ENCODE measurements at places on chromosomes 2 and 18.

DNA sequence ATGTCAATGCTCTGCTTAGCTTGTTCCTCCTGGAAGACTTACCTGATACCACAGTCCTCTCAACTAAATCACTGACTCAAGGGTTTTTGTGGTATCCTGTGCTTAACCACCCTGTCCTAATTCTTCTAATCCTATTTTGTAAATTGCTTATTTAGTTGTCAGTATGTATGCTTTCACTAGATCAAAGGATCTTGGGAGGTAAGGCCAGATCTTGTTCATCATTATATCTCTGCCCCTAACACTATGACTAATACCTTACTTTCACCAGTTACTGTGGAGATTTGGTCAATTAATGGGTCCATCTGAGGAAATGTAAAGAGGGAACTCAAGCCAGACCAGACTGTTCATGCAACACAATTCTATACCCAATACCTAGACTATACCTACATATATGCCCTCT, 203.2 kb downstream of the GULP1 start:
- no peak for DNase-seq

- DNase-seq = peak; percentile 82
Measured at GRCh38 chr2:111117598-111118480, 2.9 kb upstream of the BCL2L11 start.

DNA sequence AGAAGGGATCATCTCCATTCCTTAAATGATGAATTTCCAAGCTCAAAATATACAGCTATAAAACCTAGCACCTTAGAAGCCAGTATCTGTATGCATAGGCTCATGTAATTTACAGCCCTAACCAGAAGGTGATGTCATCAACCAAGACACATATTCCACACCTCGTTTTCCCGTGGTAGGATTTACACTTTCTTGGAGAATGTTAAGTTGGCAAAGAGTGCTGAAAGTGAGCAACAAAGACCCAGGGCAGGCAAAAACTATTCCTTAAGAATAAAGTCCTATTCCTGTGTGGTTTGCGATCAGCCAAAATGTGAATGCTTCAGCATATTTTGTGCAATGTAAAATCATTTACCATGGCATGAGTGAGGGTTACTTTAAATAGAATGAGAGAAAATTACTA, 247.1 kb downstream of the OSR1 start:
- DNase-seq = no peak

DNA sequence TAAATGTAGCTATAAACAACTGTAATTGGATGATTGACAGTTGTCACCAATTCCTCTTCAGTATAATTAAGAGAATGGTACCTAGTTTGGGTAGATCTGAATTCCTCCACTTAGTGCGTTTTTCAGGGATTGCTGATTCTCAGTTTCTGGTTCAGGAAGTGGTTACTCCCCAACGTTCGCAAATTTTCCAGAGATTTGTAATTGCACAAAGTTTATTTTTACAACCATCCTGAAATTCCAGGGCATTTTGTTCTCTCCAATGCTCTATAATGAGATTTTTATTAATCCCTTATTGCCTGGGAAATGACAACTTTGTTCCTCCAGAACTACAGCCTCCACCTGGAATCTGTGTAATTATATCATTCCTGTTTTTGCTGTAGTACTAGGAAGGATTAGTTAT, 710.6 kb upstream of the ZEB2 start:
- DNase-seq = no peak

DNA sequence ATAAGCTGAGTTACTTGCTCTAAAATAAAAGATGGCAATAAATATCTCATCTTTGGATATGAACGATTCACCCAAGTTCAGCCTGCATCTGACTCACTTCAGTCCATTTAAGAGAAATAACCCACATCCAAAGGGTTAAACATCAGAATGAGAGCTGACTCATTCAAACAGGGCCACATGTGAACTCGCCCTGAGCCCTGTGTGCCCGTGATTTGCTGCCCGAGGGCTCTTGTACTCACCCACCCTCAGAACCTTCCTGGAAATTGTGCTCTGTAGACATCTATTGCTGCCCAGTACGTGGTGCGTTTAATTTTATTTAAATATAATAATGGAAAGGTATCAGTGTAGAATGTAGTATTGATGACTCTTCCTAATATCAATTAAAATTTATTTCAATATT, 66.9 kb upstream of the RBM44 start:
- DNase-seq = no peak

- no peak for DNase-seq
Measured at GRCh38 chr2:216119986-216120385, 10.8 kb downstream of the XRCC5 start.

DNA sequence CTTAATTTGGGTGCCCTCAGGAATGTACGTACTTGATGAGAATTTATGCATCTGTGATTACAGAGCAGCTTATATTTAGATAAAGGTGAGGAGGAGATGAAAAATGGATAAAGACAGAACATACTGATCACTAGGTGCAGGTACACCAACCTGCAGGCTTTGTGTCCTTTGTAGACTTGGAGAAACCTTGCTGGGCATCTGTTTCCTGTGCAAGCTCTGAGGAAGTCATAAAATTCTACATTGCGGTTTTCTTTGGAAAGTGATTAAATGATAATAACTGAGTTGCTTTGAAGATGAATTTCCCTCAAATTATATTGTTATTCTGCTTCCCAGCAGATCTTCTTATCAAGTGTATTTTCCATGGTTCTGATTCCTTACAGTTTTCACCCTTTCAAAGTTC, 7.7 kb downstream of the RAB27B start:
- DNase-seq = no peak

- no peak for DNase-seq
Measured at GRCh38 chr18:34710458-34710914, 388 bp downstream of the DTNA start.

- DNase-seq = no peak
Measured at GRCh38 chr2:240919161-240919781, 13.1 kb downstream of the CROCC2 start.

- no peak for DNase-seq
Measured at GRCh38 chr2:188752311-188752710, 221.9 kb upstream of the COL3A1 start.

DNA sequence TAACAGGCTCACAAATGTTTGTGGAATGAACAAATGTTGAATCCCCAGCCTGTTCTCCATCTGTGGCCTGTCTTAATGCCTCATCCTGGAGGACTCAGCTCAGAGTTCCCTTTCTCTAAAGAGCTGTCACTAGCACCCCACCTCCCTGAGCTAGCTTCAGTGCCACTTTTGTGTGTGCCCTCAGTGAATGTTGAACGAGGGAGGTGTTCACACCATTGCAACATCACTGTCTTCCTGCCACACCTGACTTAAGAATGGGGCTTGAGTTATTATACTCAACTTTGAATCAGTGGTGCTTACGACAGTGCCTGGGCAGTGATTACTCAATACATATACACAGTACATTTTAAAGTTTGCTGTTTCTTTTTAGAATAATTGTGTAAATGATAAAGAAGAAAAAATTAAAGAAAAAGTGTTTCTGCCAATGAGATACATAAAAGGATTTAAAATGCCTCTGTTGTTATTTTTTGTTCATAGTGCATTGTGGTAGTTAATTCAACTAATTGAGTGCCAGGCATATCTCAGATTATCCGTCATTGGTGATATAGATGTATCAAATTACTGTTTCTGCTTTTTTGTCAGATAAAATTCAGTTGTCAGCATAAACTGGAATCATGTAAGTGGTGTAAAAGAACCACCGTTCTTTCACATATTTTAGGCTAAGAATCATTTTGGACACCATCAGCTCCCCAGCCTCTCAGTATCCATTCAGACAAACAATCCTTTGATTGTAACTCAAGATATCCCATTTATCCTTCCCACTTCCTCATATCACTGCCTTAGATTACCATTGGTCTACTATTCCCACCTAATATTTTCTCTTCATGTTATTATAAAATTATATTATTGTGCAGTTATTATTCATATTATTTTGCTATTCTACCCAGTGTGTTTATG, 304.7 kb downstream of the PTPRM start:
- DNase-seq = no peak

DNA sequence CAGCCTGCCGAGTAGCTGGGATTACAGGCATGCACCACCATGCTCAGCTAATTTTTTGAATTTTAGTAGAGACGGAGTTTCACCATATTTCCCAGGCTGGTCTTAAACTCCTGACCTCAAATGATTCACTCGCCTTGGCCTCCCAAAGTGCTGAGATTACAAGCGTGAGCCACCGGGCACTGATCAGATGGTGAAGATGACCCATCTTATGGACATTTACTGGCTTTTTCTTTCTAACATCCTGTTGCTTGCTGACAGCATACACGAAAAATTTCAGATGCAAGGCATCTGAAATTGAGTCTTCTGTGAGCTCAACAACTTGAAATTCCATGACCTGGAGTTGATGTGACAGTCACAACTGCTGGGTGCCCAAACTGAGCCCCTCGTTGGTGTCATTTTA, 859.5 kb upstream of the CNTNAP5 start:
- DNase-seq = no peak

DNA sequence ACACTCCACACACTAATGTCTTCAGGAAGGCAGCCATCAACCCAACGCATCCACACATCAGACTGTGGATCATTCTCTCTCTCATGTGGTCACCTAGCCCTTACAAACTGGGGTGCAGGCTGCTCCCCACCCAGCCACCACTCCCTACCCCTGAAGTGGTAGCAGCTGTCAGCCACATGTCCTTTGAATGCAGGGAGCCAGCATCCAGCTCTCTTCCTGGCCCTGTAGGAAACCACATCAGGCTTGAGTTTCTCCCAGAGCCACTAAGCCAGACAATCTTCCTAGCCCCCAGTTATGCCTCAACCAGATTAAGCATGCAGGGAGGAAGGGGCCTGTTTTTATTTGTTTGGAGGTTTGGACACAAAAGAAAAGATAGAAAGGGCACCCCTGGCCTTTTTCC, 52.8 kb upstream of the SPP2 start:
- DNase-seq = no peak

- DNase-seq = no peak
Measured at GRCh38 chr2:196389670-196390069, 218.3 kb upstream of the STK17B start.

DNA sequence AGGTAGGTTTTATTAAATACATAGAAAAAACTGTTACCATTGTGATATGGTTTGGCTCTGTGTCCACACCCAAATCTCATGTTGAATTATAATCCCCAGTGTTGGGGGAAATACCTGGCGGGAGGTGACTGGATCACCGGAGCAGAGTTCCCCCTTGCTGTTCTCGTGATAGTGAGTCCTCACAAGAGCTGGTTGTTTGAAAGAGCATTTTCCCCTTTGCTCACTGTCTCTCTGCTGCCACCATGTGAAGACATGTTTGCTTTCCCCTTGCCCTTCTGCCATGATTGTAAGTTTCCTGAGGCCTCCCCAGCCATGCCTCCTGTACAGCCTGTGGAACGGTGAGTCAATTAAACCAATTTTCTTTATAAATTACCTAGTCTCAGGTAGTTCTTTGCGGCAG, 352.7 kb upstream of the SLC39A10 start:
- no peak for DNase-seq

- DNase-seq = no peak
Measured at GRCh38 chr2:226098861-226099745, 699.6 kb downstream of the NYAP2 start.

GRCh38 chr2:215812966-215813365, 200.4 kb downstream of the MREG start:
- DNase-seq = no peak

- DNase-seq = no peak
Measured at GRCh38 chr2:19796035-19796695, 105.6 kb downstream of the TTC32 start.

GRCh38 chr2:158748926-158749590, 46.1 kb upstream of the DAPL1 start:
- no peak for DNase-seq

DNA sequence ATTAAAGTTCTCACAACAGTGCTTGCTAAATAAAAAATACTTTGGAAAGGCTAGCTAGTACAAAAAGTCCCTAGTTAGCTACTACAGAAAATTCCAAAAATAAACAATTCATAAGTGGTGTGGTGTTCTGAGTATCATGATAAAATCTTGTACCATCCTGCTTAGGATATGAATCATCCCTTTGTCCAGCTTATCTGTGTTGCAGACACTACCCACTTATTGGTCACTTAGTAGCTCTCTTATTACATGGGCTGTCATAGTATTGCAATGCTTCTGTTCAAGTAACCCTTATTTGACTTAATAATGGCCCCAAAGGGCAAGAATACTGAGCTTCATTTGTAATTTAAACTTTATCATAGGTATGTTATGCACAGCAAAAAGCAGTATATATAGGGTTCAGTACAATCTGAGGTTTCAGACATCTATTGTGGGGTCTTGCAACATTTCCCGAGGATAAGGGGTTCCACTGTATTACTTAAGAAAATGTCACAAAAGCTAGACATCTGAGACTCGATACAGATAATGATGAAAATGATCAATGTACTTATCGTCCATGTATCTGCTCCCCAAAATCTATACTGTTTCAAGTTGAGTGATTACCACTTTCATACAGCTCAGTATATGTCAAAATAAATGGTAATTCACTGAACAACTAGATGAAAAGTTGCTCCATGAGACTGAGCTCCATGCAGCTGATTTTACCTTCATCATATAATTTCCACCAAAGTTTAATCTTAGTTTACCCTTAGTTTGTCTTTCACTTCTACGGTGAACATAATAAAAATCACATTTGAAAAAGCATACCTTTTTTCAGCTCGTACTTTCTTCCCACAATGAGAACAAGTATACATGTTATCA, 93.8 kb downstream of the C2orf74 start:
- no peak for DNase-seq

GRCh38 chr2:180907731-180908130, 72.7 kb upstream of the UBE2E3 start:
- DNase-seq = no peak

DNA sequence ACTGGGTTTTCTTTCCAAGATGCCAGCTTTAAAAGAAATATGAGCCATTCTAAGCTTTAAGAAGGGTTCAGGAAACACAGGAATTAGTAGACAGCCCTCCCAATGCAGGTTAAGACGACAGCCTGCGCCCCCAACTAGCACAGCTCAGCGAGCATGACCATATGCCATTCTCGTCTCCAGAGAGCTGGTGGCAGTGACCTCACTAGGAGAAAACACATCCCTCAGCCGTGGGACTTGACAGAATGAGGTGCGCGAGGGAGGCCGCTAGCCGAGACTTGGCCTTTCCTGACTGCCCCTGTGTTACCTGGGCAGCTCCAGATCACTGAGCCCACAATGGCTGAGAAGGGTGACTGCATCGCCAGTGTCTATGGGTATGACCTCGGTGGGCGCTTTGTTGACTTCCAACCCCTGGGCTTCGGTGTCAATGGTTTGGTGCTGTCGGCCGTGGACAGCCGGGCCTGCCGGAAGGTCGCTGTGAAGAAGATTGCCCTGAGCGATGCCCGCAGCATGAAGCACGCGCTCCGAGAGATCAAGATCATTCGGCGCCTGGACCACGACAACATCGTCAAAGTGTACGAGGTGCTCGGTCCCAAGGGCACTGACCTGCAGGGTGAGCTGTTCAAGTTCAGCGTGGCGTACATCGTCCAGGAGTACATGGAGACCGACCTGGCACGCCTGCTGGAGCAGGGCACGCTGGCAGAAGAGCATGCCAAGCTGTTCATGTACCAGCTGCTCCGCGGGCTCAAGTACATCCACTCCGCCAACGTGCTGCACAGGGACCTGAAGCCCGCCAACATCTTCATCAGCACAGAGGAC, 103.9 kb downstream of the MAPK4 start:
- no peak for DNase-seq

Measured in aorta (tissue), 5 donors.